ENCODE measurements at places on chromosomes 1 and 21.

DNA sequence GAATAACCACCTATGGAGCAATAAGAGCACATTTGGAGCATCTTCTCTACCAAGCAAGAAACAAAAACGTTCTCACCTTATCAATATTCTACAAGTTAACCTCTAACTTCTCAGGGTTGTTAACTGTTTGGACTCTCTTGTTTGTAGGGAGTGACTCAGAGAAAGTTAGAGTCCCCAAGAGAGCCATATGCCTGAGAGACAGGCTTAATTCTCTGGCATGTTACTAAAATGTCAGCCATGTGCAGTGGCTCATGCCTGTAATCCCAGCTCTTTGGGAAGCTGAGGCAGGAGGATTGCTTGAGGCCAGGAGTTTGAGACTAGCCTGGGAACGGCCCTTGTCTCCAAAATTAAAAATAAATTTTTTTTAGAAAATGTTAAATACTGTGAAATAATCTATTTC, 4.2 kb upstream of the HENMT1 start:
- DNase-seq = no peak

DNA sequence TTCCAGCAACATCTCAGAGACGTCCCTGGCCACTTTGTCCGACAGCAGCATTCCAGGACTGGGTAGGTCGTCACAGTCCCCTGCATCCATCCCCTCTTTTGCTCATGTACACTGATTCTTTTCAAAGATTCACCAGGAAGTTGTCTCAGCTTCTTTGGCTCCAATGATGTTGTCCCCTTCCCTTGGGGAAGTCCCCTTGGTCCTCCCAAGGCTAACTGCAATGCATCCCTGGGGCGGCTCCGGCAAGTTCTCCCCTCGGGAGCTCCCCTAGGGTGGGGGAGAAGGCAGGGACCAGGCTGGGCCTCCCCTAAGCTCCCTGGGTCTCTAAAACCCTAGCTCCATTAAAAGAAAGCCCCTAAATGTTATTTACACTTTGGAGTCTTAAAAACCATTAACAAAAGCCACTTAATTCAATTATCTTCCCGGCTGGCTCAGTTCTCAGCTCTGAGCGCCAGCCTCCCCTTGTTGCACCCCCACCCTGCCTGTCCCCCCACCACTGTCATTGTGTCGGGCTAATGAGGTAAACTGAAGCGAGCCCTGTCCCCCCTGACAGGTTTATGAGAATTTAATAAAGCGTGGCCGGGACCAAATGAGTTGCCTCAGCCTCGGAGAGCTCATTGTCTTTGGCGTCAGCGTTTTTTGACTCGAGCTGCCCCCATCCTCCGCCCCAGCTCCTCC, 25.3 kb downstream of the KNCN start:
- no peak for DNase-seq

GRCh38 chr1:971751-972506, 5.6 kb downstream of the PLEKHN1 start:
- DNase-seq = no peak

GRCh38 chr1:9129266-9130041, 552 bp upstream of the GPR157 start:
- DNase-seq = peak; percentile 56

DNA sequence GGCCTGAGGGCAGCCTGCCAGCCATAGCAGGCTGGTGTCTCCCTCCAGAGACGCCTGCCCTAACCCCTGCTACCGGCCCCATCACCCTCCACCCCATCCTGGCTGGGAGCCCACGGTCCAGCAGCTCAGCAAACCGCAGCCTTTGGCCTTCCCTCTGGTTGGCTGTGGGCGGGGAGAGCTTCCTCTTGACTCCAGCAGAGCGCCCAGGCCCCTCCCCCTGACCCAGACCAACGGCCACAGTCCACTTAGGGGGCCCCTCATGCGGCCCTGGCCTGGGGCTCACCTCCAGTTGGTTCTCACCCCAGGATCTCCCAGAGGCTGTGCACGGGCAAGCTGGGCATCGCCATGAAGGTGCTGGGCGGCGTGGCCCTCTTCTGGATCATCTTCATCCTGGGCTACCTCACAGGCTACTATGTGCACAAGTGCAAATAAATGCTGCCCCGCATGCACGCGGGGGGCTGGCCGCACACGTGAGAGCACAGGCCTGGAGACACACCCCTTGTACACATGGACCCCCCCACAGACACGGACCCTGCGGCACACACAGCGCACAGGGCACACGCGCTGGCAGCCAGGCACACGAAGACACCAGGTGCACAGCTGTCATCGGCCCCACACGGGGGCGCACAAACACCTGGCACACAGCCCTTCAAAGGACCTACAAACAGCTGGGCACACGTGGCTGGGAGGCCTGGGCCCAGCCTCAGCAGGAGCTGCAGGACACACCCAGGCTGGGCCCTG, 3.1 kb downstream of the SMIM1 start:
- DNase-seq = peak; percentile 84

- DNase-seq = no peak
Observed at GRCh38 chr1:156813750-156814570, 2.7 kb downstream of the SH2D2A start.

DNA sequence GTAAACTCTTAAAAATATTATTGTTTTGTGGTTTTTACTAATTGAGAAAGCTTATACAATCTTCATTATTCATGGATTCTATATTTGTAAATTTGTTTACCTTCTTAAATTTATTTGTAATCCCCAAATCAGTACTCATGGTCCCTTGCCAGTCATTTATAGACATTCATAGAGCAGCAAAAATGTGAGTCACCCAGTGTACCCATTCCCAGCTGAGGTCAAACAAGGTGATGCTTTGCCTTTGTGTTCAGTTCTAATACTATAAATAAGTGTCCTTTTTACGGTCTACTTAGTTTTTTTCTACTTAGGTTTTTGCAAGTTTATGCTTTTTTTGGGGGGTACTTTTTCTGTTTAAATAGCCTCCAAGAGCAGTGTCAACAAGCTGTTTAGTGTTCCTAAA, 36.1 kb downstream of the SORT1 start:
- no peak for DNase-seq

DNA sequence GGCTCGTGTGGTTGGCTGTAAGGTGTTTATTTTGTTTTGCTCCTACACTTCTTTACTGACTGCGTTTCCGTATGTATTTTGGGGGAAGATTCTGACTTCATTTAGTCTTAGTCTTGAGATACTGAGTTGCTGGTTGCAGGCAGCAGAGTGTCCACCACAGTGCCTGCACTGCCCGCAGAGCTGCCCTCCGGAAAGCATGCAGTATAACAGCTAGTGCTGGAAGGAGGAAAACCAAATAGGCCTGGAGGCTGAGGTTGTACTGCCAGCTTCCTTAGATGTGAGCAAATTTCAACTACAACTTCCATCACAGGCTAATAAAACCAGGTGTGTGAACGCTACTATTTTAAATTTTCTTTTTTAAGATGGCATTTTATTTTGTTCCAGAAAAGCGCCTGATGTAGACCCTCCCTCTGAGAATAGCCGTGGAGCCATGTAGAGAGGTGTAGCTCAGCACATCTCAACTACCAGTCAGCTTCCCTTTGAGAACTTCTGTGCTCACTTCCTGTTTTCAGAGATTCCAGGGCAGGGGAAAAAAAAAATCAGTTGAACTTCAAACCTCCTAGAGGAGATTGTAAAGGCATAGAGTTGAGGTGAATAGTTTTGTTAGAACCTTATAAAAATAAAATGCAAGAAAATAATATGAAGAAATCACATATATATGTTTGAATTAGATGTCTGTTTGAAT, 17.6 kb downstream of the LMO4 start:
- DNase-seq = no peak

DNA sequence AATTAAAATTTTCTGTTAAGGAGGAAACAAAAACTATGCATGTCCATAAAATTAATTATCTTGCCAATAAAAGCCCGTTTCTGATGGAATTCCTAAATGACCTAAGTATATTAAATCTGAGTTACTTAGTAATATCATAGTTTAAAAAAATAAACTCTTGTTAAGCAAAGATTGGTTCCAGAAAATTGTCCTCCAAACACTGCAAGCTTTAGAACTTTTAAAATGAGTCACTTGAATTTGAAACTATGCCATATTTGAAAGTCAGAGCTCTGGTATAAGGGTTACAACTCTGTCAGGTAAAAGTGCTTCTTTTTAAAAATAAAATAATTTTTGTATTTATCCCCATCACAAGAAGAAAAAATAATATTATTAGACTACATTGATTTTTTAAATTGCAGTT, 409.5 kb downstream of the PLPP3 start:
- DNase-seq = no peak

DNA sequence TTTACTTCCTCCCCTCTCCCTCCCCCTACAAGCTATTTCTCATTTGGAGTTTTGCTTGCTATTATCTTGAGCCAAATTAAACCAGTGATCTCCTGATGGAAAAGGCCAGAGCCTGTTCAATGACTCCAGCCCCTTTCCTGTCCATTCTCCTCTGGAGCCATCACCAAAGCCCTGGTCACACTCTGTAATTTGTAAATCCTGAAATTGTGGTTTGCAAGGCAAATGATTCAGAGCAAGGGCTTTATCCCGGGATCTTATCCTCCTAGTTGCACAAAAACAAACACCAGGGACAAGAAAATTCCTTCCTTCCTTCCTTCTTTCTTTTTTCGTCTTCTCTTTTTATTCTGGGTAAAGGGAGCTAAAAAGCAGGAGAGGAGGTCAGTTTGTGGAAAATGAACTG, 366.1 kb upstream of the ST6GALNAC5 start:
- DNase-seq = no peak

GRCh38 chr1:163357378-163357777, 35.6 kb downstream of the NUF2 start:
- DNase-seq = no peak

DNA sequence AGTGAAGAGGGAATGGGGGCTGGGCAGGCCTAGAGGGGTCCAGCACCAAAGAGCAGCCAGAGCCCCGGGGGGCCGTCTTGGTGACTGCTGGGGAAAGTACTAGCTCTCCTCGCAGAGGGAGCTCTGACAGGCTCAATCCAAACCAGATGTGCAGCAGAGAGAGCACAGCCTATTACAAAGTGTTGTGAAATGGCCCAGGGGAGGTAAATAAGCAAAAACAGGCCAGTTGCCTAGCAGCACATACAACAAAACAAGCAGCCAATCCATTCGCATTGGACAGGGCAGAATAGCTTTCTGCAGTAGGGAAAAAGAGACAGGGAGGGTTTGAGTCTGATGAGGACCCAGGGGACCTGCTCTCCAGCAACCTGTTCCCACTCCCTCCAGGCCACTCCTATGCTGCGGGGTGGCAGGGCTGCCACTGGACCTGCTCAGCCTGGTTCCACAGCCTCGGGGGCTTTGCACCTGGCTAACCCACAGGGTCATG, 239.6 kb upstream of the FGGY start:
- no peak for DNase-seq

DNA sequence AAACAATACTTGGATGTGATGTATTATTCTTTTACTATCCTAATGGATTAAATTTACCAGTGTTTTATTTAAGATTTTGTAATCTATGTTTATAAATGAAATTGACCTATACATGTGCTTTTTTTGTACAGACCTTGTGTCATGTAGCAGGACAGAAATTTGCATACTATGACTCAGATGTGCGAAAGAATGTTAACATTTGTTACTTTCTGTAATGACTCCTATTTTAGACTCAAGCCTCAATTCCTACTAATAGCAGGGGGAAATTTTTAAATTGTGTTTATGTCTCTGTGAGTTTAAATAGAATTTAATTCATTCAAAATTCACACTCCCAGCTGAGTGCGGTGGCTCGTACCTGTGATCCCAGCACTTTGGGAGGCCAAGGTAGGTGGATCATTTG, 21.8 kb upstream of the RIMKLA start:
- DNase-seq = no peak

DNA sequence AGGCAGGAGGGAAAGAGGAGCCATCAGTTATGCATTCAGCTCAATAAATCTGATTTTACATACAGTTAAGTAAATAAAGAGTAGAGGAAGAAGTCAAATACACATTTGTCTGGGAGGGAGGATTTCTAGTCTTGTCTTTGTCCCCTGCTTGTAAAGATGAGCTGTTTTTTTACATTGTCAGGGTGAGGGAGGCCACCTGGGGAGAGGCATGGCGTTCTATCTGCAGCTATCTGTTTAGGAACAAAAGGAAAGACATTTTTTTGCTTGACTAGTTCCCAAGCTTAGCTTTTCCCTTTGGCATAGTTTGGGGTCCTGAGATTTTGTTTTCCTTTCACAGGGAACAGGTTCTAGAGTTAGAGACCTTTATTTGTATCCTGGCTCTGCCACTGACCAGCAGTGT, 14.9 kb downstream of the RAD54L start:
- no peak for DNase-seq

DNA sequence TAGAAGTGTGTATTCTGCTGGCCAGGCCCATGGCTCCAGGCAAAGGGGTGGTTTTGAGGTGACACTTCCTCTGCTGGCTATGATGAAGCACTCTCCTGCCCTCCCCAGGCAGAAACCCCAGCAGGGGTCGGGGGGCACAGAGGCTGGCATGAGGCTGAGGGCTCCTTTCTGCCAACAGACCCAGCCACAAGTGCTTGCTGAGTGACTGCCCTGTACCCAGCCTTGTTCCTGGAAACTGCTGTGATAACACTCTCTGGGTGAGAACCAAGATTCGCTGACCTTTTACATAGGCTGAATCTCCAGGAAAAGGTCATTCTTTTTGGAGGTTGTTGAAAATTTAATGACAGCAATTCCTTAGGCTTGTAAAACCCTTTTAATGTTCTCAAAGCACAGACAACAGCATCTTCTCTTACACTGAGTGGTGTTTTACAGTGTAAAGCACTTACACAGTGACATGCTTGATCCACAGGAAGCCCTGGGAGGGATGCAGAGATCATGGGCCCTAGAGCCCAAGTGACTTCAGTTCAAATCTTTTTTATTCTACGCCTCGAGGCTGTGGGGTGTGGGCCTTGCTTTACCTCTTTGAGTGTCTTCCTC, 155.5 kb upstream of the FGGY start:
- DNase-seq = no peak

DNA sequence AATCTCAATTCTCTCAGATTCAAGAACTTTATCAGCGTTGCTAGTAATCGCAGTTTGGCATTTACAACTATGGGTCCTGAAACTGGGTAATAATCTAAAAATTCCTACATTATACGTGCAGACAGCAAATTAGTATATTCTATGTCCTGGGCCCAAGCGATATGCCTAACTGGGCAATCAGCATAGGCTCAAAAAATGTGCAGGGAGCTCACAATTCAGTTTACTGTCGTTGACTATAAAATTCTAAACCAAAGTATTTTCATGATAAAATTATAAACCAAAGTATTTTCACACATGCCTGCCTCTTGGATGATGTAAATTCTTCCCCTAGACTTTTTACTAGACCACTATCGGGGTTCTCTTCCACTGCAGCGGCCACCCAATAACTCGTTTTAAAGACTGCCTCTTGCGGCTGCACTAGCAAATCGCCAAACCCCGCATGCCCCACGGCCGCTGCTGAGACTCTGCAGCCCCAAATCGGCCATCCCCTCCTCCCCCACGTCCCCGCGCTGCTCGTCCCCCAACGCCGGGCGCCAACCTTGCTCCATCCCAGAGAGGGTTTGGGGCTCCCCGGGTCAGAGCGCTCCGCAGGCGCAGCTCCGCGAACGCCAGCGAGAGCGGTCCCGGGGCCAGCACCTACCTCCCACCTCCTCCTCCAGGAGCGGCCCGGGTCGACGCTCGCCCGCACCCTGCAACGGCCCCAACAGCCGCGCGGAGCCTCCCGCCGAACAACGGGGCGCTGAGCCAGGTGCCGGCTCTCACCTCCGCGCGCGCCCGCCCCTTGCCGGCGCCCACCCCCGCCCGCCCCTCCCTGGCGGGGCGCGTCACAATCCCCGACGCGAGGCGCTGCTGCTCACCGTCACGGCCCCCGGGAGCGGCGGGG, 506 bp downstream of the SSX2IP start:
- no peak for DNase-seq

Data from H54 (cell line).